GM23248 (cell line): ENCODE measurements at places on chromosomes 3 and 15.
A peak's percentile ranks its signal among the peaks of the same experiment; 100 is the strongest.

DNA sequence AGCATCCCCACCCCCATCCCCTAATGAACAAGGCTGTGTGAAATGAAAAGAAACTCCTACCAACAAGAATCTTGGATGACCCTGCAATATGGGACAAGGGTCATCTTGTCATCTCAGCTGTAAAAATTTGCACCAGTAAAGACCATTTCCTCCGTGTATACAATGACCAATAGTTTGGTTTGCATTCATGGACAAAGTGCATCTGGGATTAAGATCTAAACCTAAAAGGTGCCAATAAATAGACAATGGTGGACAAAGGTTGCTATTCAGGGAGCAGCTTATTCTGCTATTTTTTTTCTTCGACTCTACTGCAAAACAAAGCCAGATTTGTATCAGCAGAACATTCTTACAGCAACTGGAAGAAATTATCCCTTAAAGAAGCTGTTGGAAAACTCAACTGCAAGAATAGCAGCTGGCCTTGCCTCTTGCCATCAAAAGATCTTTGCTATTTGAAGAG is 8.0 kb downstream of the MGLL start:
- H3K27ac ChIP-seq, result no peak overlapping the region
- H3K4me3 ChIP-seq, result no peak overlapping the region
- no peaks in the 10 kb centered on the region for H3K27me3 ChIP-seq
- DNase-seq, result no peak
- H3K36me3 ChIP-seq, result peaks cover 18% of the 10 kb centered on the region
- peaks cover 13% of the 10 kb centered on the region for H3K4me1 ChIP-seq

- H3K4me3 ChIP-seq, result no peak overlapping the region
- H3K27me3 ChIP-seq, result no peaks in the 10 kb centered on the region
- no peaks in the 10 kb centered on the region for H3K36me3 ChIP-seq
- no peak for DNase-seq
- H3K27ac ChIP-seq, result no peak overlapping the region
These were observed 40.2 kb downstream of the IDH2 start for GRCh38 chr15:90062023-90062442.

- H3K4me3 ChIP-seq, result no peak overlapping the region
- no peak for DNase-seq
- H3K4me1 ChIP-seq, result peaks cover 15% of the 10 kb centered on the region
- H3K27me3 ChIP-seq, result no peaks in the 10 kb centered on the region
These were observed 75.6 kb upstream of the MBNL1 start for GRCh38 chr3:152192936-152193672.

DNA sequence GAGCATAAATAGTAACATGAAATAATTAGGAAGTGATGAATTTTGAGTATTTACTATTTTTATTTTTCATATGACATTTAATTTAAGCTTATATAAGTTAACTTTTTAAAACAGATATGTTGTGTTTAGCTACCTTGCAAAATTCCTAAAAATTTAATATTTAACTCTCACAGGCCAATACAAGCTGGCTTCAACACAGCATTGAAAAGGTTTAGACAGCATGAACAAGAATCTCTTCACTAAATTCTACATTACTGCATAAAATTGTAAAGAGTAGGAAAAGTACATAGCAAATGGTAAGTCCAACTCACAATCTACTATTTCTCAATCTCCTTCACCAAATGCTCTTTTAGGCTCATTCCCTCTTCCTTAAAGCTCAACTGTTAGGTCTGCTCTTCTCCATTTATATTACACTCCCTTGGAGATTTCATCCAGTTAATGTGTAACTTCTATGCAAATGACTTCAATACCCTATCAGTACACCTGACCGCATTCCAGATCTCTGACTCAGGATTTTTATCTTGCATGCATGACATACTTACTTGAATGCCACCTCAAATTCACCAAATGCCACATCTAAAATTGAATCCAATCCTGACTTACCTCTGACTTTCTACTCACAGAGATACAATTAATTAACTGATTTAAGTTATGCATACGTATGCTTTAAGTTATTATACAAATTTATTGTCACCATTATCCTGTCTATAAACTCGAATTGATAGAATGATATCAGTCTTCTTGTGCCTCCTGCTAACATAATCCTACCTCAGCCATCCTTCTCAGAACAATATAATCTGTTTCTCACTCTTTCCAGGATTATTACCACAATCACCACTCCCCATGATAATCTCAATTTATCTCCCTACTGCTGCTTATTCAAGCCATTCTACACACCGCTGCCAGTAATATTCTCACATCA is 127.0 kb downstream of the STAG1 start:
- no peaks in the 10 kb centered on the region for H3K27me3 ChIP-seq
- H3K4me3 ChIP-seq, result no peak overlapping the region
- DNase-seq, result no peak
- H3K27ac ChIP-seq, result no peak overlapping the region

DNA sequence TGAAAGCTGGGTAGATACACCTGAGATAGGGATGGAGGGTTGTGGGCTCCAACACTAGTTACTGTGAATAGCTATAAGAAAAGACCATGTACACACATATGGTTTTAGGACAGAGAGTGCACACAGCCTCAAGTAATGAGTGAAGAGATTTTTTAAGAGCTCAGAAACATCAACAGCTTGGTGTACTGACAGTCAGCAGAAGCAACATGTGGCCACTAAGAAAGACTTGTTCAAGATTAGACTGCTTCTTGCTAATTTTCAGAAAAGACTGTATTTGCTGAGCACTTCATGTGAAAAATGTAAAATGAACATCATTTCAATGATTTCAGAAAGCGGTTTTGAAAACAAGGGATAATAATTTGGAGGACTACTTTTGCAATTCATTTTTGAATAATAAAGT is 10.3 kb downstream of the ANKRD28 start:
- peaks cover 20% of the 10 kb centered on the region for H3K4me1 ChIP-seq
- peaks cover 32% of the 10 kb centered on the region for H3K36me3 ChIP-seq
- H3K4me3 ChIP-seq, result no peak overlapping the region
- no peak for DNase-seq
- H3K27me3 ChIP-seq, result no peaks in the 10 kb centered on the region

DNA sequence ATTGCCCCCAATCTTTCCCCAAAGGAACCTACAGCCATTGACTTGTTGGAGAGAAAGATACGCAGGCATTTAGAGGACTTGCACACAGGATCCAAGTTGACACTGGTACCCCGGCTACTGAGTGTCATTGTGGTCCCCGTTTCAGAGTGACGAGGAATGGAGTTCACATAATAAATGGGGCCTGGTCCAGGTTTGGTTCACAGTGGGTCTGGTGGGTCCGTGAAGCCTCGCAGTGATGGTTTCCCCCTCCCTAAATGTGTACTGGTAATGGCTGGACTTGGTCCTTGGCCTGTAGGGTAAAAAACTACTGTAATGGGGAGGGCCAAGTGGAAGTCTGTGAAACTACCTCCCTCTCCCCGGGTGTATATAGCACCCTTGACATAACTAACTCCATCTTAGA is 232.1 kb upstream of the LYSMD4 start:
- H3K27ac ChIP-seq, result no peak overlapping the region
- H3K4me3 ChIP-seq, result no peak overlapping the region

- DNase-seq, result peak; percentile 59
- H3K4me1 ChIP-seq, result peaks cover 13% of the 10 kb centered on the region; the same call in 1 of the 2 replicates
- no peaks in the 10 kb centered on the region for H3K27me3 ChIP-seq
- H3K27ac ChIP-seq, result peak overlapping the region; percentile 76
These were observed 795 bp downstream of the LAMB2 start for GRCh38 chr3:49132073-49132436.

- no peak overlapping the region for H3K27ac ChIP-seq
- H3K4me3 ChIP-seq, result no peak overlapping the region
- no peak for DNase-seq
- H3K27me3 ChIP-seq, result no peaks in the 10 kb centered on the region
These were observed 83.0 kb downstream of the OTOL1 start for GRCh38 chr3:161579395-161580126.

- H3K27me3 ChIP-seq, result no peaks in the 10 kb centered on the region
- H3K27ac ChIP-seq, result no peak overlapping the region
- no peaks in the 10 kb centered on the region for H3K36me3 ChIP-seq
- H3K4me1 ChIP-seq, result peaks cover 21% of the 10 kb centered on the region
- H3K4me3 ChIP-seq, result no peak overlapping the region
These were observed 4.8 kb upstream of the AVEN start for GRCh38 chr15:34043813-34044212.
